ENCODE measurements at places on chromosomes 2 and 18.

DNA sequence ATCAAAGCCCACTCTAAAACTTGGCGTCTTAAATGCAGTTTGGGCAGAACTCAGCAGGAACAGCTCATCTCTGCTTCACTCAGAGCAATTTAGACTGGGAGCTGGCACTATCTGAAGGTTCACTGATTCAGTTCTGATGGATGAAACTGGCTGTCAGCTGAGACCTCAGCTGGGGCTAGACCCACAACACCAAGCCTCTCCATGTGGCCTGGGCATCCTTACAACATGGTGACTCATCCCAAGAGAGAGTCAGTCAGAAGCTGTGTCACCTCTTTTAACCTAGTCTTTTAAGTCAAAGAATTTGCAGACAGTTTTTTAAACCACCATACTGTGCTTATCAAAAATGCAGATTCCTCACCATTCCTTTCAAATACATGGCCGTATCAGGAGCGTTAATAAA, 62.6 kb upstream of the ZNF397 start:
- DNase-seq, result no peak

DNA sequence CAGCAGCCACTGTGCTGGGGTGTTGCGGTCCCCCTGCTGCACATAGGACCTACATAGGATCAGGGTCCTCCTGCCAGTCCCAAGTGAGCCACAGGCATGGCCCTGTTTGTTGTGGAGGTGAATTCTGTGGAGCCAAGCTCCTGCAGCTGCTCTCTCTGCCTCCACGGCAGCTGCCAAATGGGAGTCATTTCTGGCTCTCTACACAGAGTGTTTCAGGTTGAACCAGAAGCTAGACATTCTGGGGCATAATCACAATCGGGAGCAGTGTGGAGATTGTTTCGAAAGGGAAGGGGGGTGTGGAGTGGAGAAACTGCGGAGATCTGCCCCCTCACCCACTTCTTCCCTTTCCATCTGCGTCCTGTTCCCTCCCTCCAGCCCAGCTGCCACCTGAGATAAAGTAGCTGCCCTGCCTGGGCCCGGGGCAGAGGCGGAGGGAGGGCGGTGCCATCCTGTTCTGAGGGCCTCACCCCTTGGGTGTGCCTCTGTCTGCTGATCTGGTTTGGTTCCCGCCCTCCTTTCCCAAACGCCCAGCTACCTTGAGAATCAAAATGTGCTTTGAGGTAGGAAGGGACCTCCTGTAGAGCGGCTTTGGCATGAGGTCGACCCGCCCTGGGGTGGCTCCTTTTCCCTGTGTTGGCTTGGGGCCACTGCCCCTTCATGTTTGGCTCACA, 139.4 kb downstream of the WDSUB1 start:
- no peak for DNase-seq

GRCh38 chr2:74379851-74380789, at the start of gene DCTN1:
DCTN1 (minus strand) TSS chr2:74380311; CDS start chr2:74380037, 274 bp downstream.
- peak; percentile 6 for DNase-seq

- no peak for DNase-seq
Measured at GRCh38 chr2:181164699-181165098, 184.3 kb downstream of the UBE2E3 start.

DNA sequence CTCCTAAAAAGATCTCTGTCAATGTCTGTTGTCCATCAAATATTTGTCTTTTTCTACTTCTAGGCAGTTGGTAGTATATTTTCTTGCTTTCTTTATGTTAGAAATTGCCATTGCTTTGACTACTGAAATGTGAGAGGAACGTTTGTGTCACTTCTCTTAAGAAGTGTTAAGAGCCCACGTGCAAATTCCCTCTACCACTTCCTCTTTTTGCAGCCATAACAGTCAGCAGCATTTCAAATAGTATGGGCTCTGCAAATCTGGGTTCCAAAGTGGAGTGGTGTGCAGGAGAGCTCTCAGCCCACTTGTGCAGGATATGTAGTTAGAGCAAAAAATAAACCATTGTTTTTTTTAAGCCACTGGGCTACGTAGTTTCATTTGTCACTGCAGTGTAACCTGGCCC, 314.0 kb downstream of the MEIS1 start:
- DNase-seq, result no peak

DNA sequence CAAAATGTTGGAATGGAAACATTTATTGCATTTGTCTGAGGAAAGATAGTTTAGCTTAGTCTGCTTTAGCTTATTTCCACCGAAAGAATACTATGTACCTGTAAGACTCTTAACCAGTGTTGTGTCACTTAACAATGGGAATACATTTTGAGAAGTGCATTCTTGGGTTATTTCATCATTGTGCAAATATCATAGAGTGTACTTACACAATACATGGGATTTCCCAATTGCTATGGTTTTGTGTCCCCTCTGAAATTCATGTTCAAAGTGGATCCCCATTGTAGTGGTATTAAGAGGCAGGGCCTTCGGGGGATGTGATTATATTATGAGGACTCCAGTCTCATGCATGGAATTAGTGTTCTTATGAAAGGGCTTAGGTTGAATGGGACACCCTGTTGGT, 249.4 kb upstream of the UBE2E3 start:
- DNase-seq, result no peak

DNA sequence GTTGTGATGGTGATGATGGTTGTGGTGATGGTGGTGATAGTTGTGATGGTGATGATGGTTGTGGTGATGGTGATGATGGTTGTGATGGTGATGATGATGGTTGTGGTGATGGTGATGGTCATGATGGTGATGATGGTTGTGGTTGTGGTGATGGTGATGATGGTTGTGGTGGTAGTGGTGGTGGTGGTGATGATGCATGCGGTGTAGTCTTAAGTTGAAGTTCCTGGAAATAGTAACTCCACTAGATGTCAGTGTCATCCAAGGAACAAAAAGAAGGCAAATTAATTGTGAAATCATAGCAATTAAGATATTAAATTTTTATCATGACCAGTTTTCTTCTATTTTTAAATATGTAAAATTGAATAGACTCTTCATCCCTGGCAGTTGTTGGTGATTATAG, 309.2 kb downstream of the AGAP1 start:
- DNase-seq, result no peak

DNA sequence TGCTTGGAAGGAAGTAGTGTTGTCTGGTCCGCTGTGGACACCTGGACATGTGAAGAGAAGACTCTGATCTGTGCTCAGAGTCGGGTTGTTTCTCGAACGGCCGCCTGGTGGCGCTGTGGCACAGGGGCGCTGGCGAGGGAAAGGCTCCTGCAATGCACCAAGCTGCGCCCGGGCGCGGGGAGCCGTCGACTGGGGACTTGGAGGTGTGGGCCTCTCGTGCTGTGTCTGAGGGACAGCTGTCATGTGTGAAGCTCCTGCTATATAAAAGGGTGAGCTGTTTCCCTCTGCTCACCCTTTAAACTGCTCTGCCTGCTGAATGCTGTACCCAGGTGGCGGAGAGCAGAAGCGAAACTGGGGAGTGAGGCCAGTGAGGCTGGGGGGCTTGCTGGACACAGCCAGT, 44.0 kb downstream of the GNAL start:
- peak; percentile 21 for DNase-seq

- DNase-seq, result no peak
Measured at GRCh38 chr2:37856101-37856751, 68.9 kb upstream of the RMDN2 start.

GRCh38 chr2:128635361-128635900, 316.8 kb upstream of the HS6ST1 start:
- DNase-seq, result no peak

DNA sequence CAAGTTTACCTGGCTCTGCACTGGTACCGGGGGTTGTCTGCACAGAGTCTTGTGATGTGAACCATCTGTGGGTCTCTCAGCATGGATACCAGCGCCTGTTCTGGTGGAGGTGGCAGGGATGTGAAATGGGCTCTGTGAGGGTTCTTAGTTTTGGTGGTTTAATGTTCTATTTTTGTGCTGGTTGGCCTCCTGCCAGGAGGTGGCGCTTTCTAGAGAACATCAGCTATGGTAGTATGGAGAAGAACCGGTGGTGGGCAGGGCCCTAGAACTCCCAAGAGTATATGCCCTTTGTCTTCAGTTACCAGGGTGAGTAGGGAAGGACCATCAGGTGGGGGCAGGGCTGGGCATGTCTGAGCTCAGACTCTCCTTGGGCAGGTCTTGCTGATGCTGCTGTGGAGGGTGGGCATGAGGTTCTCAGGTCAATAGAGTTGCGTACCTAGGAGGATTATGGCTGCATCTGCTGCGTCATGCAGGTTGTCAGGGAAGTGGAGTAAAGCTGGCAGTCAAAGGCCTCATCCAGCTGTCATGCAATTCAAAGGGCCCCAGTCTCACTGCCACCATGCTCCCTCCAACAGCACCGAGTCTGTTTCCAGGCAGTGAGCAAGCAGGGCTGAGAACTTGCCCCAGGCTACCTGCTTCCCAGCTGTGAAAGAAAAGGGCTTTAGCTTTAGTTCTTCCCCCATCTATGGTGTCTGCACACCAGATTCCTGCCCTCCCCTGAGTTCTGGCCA, 278.0 kb downstream of the METTL4 start:
- DNase-seq, result no peak

DNA sequence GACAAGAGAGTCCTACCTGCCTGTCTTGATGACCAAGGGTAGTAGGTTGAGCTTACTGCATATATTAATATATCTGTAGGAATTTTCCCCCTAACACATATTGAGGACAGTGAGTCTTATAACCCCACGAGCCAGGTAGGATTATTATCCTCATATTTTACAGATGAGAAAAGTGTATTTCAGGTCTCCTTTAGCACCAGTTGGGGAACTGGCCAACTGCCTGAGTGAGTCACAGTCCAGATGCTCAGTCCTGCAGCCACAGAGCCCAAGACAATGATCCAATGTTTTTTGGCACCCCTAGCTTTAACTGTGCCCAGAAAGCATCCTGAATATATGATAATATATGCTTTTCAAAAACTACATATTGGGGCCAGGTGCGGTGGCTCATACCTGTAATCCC, 30.8 kb upstream of the GLS start:
- no peak for DNase-seq

DNA sequence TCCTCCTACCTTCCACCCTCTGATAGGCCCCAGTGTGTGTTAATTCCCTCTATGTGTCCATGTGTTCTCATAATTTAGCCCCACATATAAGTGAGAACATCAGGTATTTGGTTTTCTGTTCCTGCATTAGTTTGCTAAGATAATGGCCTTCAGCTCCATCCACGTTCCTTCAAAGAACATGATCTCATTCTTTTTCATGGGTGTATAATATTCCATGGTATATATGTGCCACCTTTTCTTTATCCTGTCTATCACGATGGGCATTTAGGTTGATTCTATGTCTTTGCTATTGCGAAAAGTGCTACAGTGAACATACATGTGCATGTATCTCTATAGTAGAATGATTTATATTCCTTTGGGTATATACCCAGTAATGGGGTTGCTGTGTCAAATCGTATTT, 46.8 kb upstream of the PDE1A start:
- DNase-seq, result no peak

GRCh38 chr2:58146707-58147106, 94.4 kb downstream of the FANCL start:
- DNase-seq, result no peak

DNA sequence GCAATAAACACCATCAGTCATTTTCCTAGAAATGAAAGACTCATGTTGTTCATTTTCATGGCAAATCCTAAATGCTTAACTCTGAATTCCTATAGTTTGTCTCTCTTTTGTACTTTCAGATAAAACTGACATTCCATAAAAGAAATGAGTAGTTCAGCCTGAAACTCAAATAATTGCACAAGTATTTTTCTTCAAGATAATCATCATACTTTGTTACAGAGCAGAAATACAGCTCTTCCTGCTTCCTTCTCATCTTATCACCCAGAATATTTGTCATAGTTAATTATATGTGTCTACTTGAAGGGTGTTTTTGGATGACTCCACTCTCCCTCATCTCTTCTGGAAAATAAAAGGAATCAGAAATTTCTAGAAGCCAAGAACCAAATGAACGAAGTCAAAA, 141.1 kb downstream of the HNMT start:
- DNase-seq, result no peak

DNA sequence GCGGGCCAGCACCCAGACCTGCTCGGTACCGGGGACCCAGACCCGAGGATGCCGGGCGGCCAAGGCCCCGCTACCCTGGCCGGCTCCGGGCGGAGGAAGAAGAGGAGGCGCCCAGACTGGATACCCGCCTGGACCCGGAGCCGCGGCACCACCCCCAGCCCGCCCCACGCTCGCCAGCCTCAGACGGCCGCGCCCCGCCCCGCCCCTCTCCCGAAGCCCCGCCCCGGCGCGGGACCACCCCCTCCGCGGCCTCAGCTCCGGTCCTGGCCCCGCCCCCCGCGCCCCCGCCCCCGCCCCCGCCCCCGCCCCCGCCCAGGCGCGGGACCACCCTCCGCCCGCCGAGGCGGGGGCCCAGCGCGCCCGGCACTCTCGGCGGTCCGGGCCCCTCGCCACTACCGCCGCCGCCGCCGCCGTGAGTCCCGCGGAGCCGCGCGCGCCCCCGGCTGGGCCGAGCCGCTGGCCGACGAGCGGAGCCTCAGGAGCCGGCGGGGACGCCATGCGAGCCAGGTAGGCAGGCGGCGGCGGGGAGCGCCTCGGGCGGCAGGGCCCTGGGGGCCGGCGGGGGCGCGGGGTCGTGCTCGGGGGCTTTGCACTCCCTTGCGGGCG, at the start of gene SH3BP4:
Gene SH3BP4, plus strand, starts transcription at position 354 of the 606 bp plus-strand sequence. CDS start 82,986 bp downstream, outside the sequence.
- DNase-seq, result peak; percentile 9

GRCh38 chr2:215105607-215106354, 32.6 kb downstream of the ABCA12 start:
- no peak for DNase-seq

- DNase-seq, result no peak
Measured at GRCh38 chr2:217918308-217919024, 84.3 kb downstream of the TNS1 start.

- DNase-seq, result no peak
Measured at GRCh38 chr2:158473719-158474392, 17.1 kb downstream of the PKP4 start.

DNA sequence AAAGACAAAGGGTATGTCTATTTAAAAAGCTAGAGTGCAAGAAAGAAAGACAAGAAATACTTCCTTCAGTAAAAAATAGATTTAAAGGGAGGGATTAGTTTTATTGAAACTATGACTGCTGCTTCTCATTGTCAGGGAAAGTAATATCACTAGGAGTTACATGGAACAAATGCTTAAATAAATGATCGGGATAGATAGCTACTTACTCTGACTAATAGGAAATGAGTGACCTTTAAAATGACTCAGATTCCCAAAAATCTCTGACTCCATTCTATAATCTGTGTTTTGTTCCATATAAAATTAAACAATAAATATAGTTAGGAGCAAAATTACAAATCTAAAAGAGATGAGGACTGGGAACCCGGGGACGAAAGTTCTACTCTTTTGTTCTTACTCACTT, 669.3 kb downstream of the NR4A2 start:
- DNase-seq, result no peak

GRCh38 chr2:134581877-134582546, 136.8 kb downstream of the TMEM163 start:
- DNase-seq, result no peak

GRCh38 chr2:211027976-211028375, 471.6 kb downstream of the CPS1 start:
- DNase-seq, result no peak

DNA sequence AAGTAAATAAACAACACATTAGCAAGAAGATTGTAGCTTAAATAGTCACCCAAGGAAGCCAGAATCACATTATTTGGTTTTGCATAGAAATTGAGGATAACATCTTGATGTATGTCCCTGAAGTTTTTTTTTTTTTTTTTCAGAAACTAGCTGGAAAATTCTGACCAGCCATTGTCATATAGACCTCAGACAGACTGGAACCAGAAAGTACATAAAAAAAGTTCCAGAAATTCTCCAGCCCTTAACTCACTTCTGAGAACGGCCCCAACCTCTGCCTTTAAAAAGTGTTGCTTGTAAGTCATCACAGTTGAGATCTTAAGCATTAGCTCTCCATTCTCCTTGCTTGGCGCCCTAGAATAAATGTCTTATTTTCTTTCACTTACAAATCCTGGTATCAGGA, 350.5 kb downstream of the CCDC85A start:
- DNase-seq, result no peak
